ENCODE measurements at places on chromosomes 12 and 14. TPM values are rescaled to one million over a fixed set of nuclear protein-coding genes. Genes with fewer than 3 reads are reported as not detected.

Gene P2RX7
- 2.4 TPM for total RNA-seq

Gene BLTP3B
- total RNA-seq = 36.8 TPM

Gene DNAH10
- 0.08 TPM for total RNA-seq

Gene PZP
- total RNA-seq = 18.7 TPM

Gene GXYLT1
- total RNA-seq = 13.7 TPM

Gene GALNT9
- 0.09 TPM for total RNA-seq

- no peak overlapping the region for H3K4me3 ChIP-seq
- DNase-seq = no peak
- H3K27ac ChIP-seq = no peak overlapping the region
- H3K27me3 ChIP-seq = no peaks in the 10 kb centered on the region
- H3K36me3 ChIP-seq = no peaks in the 10 kb centered on the region
Observed at GRCh38 chr14:94638339-94638738, 26.1 kb downstream of the SERPINA3 start.

- no peak overlapping the region for H3K27ac ChIP-seq
- no peaks in the 10 kb centered on the region for H3K4me1 ChIP-seq
- H3K27me3 ChIP-seq = no peaks in the 10 kb centered on the region
Observed at GRCh38 chr14:53875324-53875897, 81.2 kb downstream of the BMP4 start.

DNA sequence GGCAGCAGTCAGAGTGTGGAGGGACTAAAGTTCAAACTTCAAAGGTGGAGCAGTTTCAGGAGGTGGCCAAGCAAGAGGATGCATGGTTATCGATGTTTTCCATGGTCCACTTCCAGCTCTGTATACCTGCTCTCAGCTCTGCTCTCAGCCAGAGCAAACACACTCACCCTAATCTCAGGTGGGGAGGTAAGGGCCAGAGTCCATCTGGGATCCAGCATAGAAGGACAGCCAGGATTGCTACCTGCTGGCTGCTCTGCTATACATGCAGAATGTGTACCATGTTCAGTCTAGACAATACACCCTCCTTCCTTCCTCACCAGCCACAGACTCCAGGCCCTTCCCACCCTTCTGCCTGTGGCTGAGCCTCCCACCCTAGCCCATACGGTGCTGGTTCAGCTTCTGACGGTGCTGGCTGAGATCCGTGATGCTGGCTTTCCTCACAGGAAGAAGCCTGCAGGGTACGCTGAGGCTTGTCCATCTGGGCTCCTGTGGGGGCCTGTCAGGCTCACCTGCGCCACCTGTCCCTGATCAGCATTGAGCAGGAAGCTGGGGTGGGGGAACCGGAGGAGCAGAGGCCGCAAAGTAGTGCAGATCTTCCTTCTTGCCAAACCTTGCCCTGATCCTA lies 2.4 kb downstream of the CBLN3 start:
- no peak overlapping the region for H3K4me3 ChIP-seq
- no peak for DNase-seq
- peaks cover 81% of the 10 kb centered on the region for H3K4me1 ChIP-seq
- peak overlapping the region; percentile 44 for H3K27ac ChIP-seq
- no peaks in the 10 kb centered on the region for H3K27me3 ChIP-seq
- no peaks in the 10 kb centered on the region for H3K36me3 ChIP-seq

- no peaks in the 10 kb centered on the region for H3K36me3 ChIP-seq
- H3K4me1 ChIP-seq = peaks cover 34% of the 10 kb centered on the region
- H3K27ac ChIP-seq = peak overlapping the region; percentile 16
Observed at GRCh38 chr14:92880851-92881250, 42.1 kb upstream of the CHGA start.

- DNase-seq = no peak
- no peaks in the 10 kb centered on the region for H3K36me3 ChIP-seq
- peak overlapping the region; percentile 11 for H3K27ac ChIP-seq
- H3K4me1 ChIP-seq = no peaks in the 10 kb centered on the region
- no peak overlapping the region for H3K4me3 ChIP-seq
Observed at GRCh38 chr12:92987846-92988621, 58.9 kb upstream of the EEA1 start.

- no peaks in the 10 kb centered on the region for H3K27me3 ChIP-seq
- no peak overlapping the region for H3K4me3 ChIP-seq
- H3K4me1 ChIP-seq = no peaks in the 10 kb centered on the region
- no peak for DNase-seq
Observed at GRCh38 chr12:12779529-12779928, 5.9 kb upstream of the APOLD1 start.

- DNase-seq = peak; percentile 47
- no peaks in the 10 kb centered on the region for H3K27me3 ChIP-seq
- peak within 1 kb of the TSS; percentile 36 for H3K4me3 ChIP-seq
- no peak within 1 kb of the TSS for H3K27ac ChIP-seq
- peaks cover 9% of the 10 kb centered on the region for H3K4me1 ChIP-seq
Observed at GRCh38 chr12:130953771-130954543, at the start of gene ADGRD1. Gene ADGRD1 (plus strand): TSS chr12:130953907. CDS start chr12:130954466, 559 bp downstream.

DNA sequence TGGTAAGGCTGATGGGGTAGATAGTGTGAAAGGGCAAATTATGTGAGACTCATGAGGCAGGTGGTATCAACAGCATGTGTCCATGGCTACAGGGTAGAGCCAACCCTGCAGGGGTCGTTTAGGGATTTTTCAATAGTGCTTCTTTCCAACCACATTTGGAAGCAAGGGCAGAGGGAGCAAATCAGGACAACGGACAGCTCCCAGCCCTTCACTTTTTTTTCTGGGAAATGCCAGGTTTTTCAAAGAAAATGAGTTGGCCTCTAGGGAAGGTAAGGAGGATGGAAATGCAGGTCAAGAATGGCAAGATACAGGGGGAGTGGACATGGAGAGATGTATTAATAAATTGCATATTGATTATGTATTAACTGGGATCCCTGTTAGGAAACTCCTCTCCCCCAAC lies 4.9 kb upstream of the CMA1 start:
- no peaks in the 10 kb centered on the region for H3K36me3 ChIP-seq
- H3K27me3 ChIP-seq = no peaks in the 10 kb centered on the region
- no peaks in the 10 kb centered on the region for H3K4me1 ChIP-seq
- no peak overlapping the region for H3K27ac ChIP-seq

DNA sequence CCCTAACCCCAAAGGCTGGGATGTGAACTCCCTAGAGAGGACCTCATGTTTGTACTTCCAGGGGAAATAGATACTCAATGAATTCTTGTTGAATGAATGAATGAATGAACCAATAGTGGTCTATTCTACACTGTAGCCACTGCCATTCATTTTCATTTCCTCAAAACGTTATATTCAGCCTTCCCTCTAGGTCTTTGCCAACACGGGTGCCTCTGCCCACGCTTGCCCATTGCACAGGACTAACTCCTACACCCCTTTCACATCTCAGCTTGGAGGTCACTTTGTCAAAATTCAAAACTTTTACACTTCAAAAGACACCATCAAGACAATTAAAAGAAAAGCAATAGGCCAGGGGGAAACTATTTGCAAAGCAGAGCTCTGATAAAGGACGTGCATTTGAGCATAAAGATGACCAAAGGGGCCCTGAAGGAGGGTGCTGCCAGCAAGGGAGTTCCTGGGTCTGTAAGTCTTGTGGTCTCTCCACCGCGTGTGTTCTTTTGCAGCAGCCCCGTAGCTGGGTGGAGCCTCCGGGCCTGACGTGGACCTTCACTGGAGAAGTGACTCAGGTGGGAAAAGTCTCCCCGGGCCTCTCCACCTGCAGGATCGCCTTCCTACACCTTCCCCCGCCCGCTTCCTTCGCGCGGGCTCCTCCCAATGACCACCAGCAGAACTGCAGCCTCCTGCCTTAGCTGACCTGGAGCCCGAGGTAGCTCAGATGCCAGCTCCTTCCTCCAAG lies 31.5 kb downstream of the TMEM63C start:
- H3K36me3 ChIP-seq = no peaks in the 10 kb centered on the region
- H3K27ac ChIP-seq = no peak overlapping the region
- no peak overlapping the region for H3K4me3 ChIP-seq
- DNase-seq = peak; percentile 39
- H3K27me3 ChIP-seq = no peaks in the 10 kb centered on the region

DNA sequence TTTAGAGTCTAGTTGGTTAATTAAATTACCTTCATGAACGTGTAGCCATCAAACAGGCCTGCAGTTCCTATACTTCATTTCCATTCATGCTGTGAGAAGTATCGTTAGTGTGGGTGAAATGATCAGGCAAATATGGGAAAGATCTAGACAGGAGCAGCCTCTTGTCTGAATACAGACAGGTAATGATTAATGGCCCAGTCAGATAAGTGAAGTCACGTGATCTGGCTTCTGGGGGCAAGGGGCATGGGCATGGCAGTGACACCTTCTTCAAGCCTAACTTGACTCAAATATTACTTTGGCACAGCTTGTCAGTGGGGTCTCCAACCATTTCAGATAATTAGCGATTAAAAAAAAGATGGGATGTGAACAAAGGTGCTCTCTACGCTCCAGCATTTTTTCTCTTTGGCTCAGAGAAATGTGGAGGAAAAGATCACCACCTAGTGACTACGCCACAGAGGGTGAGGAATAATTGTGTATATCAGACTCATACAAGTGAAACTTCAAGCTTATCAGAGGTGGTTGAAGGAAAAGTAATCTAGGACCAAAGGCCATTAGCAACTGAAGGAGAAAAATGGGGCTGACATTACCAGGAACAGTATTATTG lies 17.8 kb downstream of the GUCY2C start:
- H3K36me3 ChIP-seq = no peaks in the 10 kb centered on the region
- H3K4me1 ChIP-seq = no peaks in the 10 kb centered on the region

DNA sequence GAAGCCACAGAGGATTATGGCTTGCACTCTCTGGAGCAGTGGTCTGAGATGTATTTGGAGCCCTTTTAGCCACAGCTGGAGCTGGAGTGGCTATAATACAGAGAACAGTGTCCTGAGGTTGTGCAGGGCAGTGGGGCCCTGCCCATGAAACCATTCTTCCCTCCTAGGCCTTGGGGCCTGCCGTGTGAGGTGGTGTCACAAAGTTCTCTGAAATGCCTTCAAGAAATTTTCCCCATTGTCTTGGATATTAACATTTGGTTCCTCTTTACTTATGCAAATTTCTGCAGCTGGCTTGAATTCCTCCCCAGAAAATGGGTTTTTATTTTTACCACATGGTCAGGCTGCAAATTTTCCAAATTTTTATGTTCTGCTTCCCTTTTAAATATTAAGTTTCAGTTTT lies 79.3 kb downstream of the UNC79 start:
- no peaks in the 10 kb centered on the region for H3K36me3 ChIP-seq
- DNase-seq = no peak
- H3K27me3 ChIP-seq = no peaks in the 10 kb centered on the region
- H3K4me1 ChIP-seq = no peaks in the 10 kb centered on the region
- H3K4me3 ChIP-seq = no peak overlapping the region

- no peaks in the 10 kb centered on the region for H3K4me1 ChIP-seq
- no peak for DNase-seq
- H3K27ac ChIP-seq = no peak overlapping the region
- no peaks in the 10 kb centered on the region for H3K27me3 ChIP-seq
- H3K4me3 ChIP-seq = no peak overlapping the region
- no peaks in the 10 kb centered on the region for H3K36me3 ChIP-seq
Observed at GRCh38 chr12:90970471-90970870, 15.5 kb upstream of the CCER1 start.

GRCh38 chr14:36941783-36942521 lies 230.5 kb downstream of the SLC25A21 start:
- no peaks in the 10 kb centered on the region for H3K27me3 ChIP-seq
- H3K36me3 ChIP-seq = no peaks in the 10 kb centered on the region
- H3K27ac ChIP-seq = no peak overlapping the region
- DNase-seq = peak; percentile 83
- H3K4me3 ChIP-seq = no peak overlapping the region

DNA sequence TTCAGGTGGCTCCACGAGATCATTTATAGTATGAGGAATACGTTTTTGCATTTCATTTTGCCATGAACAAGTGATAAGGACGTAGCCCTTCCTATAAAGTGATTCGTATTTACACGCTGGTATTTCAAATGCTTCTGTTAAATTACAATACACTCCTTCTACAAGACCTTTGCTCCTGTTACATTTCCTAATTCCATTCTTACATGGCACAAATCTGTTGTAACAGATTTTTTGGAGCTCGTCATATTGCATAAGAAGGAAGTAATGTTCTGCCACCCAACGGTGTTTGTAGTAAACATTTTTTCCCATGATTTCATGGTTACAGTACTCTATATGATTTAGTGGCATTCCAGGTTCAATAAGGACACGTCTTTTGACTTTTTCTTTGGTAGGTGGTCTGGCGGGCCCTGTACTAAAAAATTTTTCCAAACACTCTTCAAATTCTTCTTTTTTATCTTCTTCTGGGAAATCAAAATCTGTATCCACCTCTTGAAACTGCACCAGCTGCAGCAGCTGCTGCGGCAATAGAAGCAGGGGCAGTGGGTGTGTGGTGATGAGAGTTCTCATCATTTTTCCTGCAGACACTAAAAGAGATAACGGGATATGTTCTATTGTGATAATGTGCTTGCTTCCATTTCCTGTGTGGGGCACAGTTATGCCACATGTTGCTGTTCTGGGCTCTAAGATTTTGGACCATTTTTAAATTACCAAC lies 4.2 kb downstream of the RNASE9 start:
- H3K36me3 ChIP-seq = no peaks in the 10 kb centered on the region
- H3K4me1 ChIP-seq = no peaks in the 10 kb centered on the region
- H3K27me3 ChIP-seq = no peaks in the 10 kb centered on the region
- no peak for DNase-seq
- H3K4me3 ChIP-seq = no peak overlapping the region
- no peak overlapping the region for H3K27ac ChIP-seq

DNA sequence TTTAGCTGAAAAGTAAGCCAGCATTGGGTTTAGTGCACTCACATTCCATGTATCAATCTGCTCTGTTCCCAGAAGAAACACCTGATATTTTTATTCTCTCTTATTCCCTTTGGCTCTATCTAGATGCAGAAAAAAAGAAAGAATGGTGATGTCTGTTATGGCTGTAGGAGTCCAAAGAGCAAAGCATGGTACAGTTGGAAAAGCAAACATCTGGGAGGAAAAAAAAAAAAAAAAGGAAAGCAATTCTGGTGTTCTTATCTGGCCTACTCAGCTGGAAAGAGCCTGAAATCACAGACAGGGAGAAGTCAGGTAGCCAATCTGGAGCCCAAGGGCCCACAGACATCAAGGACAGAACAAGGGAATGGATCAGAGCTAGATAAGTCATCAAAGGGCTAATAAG lies 293.9 kb downstream of the DUSP6 start:
- no peak for DNase-seq
- H3K27ac ChIP-seq = no peak overlapping the region
- H3K27me3 ChIP-seq = no peaks in the 10 kb centered on the region
- H3K4me3 ChIP-seq = no peak overlapping the region

DNA sequence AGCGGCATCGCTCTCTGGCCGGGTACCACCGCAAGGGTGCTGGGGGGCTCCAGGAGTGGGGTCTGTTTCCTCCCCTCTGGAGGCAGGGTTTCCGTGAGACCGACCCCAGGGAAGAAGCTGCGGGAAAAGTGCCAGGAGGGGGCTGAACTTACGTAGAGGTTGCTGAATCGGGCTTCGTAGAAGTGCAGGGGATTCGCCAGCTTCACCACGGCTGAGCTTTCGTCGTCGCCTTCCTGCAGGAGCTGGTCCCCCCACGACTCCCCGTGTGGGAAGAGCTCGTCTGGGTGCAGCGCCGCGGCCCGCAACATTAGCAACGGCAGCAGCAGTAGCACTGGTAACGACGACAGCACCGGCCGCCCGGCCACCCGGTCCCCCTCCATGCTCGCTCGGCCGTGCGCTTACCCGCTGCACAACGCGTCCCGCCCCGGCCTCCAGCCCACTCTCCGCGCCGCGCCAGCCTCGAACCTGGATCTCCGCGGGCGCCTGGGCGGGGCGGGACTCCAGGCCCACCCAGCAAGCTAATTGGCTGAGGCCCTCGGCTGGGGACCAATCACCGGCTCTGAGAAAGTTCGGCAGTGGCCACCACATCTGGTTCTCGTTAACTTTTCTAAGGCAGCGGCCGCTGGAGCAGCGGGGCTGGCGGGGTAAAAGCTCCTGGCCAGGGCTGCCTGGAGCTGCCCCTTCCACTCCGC lies at the start of gene NID2:
TSS of gene NID2 (minus strand) at position 445 of the 692 bp plus-strand sequence. CDS start at position 380, 65 bp downstream.
- peak; percentile 43 for DNase-seq
- H3K36me3 ChIP-seq = no peaks in the 10 kb centered on the region
- peak within 1 kb of the TSS; percentile 63 for H3K27ac ChIP-seq
- peaks cover 13% of the 10 kb centered on the region for H3K27me3 ChIP-seq
- peak within 1 kb of the TSS; percentile 43 for H3K4me3 ChIP-seq
- H3K4me1 ChIP-seq = peaks cover 5% of the 10 kb centered on the region
